ENCODE measurements at places on chromosomes 3 and 15.

DNA sequence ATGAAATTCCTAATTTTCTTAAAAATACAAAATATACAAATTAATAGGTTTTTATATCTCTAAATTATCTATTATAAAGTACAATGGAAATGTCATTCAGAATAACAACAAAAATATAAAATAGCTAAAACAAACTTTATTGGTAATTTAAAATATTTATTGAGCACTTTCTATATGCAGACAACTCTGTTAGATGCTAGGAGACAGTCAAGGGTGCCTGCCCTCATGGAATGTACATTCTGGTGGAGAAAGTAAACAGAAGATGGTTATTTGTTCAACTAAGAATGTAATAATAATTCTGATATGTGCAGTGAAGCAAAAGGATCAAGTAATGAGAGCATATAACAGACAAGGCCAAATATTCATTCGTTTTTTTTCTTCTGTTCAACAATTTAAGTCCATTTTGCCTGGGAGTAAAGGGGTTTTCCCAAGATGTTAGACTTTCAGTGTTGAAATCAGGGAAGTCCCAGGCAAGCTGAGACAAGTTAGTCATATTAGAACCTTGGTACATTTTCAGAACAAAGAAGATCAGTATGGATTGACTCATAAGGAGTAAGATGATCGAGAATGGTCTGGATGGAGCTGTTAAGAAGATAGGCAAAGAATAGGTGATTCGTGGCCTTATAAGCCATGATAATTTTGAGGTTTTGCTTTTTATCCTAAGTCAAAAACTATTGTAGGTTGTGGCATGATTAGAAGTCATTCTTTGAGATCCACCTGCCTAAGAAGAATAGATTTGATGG is 150.2 kb upstream of the MLF1 start:
- DNase-seq, result no peak

- no peak for DNase-seq
Observed at GRCh38 chr15:66133247-66133885, 120.2 kb downstream of the MEGF11 start.

- DNase-seq, result no peak
Observed at GRCh38 chr3:187497052-187497451, 128.9 kb downstream of the RTP4 start.

GRCh38 chr3:167450195-167450594 is 23.6 kb downstream of the SERPINI2 start:
- no peak for DNase-seq

DNA sequence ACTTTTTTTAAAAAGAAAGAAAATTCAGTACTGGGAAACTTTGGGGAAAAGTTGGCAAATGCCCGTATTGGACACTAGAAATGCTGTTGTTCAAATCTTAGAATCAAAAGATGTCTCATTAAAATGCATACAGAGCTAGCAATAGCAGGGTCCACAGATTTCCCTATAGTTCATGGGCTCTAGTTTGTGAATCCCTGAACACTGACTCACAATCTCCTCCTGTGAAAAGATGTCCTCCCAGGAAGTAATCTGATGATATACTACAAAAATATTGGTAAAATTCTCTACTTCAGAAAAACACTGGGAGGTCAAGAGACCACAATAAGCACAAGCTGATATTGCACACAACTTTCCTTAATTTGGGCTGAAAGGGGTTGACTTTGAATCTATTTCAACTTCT is 568.4 kb upstream of the ZNF385D start:
- no peak for DNase-seq
